ENCODE measurements at places on chromosomes 16 and 17.

DNA sequence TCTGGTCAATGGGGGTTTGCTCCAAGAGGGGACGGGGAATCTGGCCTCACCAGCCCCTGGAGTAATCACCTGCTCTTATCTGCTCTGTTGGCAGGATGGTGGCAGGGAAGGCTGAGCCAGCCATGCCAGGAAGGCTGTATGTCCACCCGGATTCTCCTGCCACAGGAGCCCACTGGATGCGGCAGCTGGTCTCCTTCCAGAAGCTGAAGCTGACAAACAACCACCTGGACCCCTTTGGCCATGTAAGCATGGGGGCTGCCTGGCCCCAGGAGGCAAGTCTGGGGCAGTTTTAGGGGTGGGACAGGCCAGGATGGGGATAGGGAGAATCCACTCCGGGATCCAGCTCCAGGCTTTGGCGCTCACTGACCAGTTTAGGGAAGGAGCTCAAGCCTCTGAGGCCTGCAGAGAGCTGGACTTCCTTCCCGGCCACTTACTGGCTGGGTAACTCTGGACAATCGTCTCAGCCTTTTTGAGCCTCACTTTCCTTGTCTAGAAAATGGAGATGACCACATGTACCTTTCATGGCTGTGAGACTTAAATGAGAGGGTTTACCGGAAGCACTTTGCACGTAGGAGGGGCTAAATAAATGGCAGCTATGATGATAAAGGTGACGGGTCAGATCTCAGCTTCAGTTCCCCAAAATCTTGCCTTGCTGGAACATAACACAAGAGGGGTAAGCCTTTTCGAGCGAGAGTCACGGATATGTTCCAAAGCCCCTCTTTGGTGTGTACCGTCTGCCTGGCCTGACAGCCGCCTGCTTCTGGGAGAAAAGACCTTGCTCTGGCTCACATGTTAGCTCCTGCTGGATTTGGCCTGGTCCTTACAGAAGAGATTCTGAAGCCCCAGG is 15.4 kb downstream of the TBX4 start:
- DNase-seq, result no peak

- no peak for DNase-seq
Measured at GRCh38 chr17:28038802-28039201, 3.7 kb upstream of the NLK start.

GRCh38 chr17:78130090-78130436 is 508 bp upstream of the TMC8 start:
- no peak for DNase-seq

GRCh38 chr17:45144199-45145034 is 3.9 kb upstream of the HEXIM1 start:
- DNase-seq, result no peak

GRCh38 chr16:1940273-1941161 is 2.5 kb downstream of the MSRB1 start:
- no peak for DNase-seq

DNA sequence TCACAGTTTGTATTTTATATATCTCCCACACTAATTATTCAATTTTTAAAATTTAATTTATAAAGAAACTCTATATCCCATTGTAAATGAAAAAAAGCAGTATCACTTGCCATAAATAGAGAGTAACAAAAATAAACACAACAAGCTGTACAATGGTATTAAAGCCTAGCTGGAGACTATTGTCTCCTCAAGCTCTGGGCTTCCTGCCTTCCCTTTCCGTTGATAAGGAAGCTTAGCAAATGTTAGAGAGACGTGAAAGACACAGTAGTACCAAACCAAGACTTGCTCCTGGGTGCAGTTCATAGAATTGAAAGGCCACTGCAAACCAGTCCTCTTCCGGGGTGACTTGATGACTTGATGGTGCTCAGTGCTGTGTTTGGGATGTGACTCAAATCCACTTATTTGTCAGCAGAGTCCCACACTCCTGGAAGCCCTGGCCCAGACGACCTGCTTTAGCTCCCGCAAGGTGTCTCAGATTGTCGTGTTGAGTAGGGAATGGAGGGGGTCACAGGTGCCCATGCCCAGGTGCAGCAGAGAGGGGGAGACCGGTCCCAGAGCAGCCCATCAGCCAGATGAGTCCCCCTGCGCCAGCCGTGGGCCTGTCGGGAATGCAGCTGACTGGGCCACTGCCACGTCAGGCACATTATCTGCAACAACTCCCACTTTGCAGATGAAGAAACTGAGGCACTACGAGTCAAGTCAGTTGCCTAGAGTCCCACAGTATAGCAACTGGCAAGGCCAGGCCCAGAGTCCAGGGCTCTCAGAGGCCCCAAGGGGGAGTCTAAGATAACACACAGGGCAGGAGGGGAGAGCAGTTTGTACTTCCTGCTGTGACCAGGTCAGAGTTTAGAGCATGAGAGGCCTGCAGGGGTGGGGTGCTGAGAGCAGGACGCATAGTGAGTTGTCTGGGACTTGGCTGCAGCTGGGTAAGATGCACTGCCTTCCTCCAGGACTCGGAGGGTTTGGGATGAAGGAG is 40.5 kb downstream of the PSME3IP1 start:
- DNase-seq, result no peak

Measured in frontal cortex (tissue), 4 donors.